ENCODE measurements at places on chromosomes 2 and 18.
A peak's percentile ranks its signal among the peaks of the same experiment; 100 is the strongest.

DNA sequence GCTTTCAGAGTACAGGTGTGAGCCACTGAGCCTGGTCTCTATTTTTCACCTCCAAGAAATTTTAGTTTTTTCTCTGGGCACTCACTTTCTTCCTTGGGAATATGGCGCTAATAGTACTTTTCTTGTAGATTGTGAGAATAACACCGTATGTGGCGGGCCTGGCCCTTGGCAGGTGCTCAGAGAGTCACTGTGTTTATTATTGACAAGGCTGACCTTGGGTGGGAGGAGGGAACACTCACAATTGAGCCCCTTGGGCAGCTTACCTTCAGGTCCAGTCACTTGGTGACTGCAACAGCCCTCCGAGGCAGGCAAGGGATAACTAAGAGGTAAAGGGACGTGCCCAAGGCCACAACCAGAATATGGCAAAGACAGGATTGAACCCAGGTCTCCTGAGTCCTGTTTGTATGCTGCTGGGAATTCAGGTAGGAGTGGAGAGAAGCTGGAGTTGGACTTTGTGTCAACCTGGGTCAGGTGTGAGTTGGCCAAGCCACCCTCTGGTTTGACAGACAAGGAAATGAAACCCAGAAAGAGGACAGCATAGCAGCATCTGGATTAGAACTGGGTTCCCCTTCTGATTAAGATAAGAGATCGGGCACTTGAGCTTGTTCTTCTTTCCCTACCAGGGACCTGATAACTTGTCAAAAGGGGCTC lies 2.8 kb upstream of the STK25 start:
- DNase-seq = no peak

GRCh38 chr18:35377875-35378573 lies 887 bp upstream of the ZNF396 start:
- no peak for DNase-seq

GRCh38 chr2:88180605-88181240 lies 10.6 kb downstream of the THNSL2 start:
- DNase-seq = no peak

- DNase-seq = no peak
These were observed 101.7 kb upstream of the FN1 start for GRCh38 chr2:215537611-215538010.

GRCh38 chr2:128536925-128537620 lies 218.4 kb upstream of the HS6ST1 start:
- peak; percentile 80 for DNase-seq

- no peak for DNase-seq
These were observed 22.9 kb downstream of the EPAS1 start for GRCh38 chr2:46320141-46320567.
